Activated naive CD4-positive, alpha-beta T cell treated with Interleukin-2 at 50 U/mL for 16 hours (primary cell): ENCODE measurements at places on chromosomes 5 and 9.

- no peak for DNase-seq
Measured at GRCh38 chr9:130498298-130498917, 53.6 kb downstream of the ASS1 start.

DNA sequence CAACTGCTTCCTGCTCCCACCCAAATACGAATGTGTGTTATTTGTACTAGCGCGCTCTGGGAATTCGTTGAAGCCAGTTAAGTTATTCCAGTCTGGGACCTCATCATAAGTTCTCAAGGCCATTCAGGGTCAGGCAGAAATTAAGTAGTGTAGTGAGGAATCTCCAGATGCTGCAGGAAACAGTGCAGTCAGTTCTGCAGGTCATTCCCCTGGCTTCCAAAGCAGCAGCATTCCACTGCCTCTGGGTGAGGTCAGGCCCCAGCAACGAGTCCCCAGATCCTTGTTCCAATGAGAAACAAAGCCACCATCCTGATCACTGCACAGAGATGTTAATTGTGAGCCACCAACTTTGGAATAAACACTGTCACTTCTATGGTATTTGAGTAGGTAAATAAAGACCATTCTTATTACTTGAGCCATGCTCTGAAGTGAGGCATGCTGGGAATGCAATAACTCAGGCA, 33.1 kb downstream of the SVEP1 start:
- no peak for DNase-seq

DNA sequence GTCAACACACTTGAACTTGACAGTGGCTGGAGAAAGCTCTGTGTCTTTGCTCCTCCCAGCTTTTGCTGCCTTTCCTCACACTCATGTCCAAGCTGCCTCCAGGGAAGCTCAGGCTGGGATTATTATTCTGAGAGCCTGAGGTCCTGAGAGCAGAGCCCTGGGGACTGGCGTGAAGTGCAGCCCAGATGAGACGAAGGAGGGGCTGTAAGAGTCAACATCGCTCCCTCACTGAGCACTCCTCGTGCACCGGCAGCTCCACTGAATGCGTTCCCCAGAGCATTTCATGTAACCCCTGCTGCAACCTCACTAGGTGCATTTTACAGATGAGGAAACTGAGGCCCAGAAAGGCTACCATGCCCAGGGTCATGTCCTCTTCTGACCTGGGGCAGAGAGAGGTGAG, 63.5 kb upstream of the PHYKPL start:
- DNase-seq = no peak

GRCh38 chr9:33852216-33852826, 35.4 kb downstream of the UBE2R2 start:
- peak; percentile 54 for DNase-seq

- DNase-seq = no peak
Measured at GRCh38 chr5:139641116-139642080, 6.8 kb upstream of the CXXC5 start.

DNA sequence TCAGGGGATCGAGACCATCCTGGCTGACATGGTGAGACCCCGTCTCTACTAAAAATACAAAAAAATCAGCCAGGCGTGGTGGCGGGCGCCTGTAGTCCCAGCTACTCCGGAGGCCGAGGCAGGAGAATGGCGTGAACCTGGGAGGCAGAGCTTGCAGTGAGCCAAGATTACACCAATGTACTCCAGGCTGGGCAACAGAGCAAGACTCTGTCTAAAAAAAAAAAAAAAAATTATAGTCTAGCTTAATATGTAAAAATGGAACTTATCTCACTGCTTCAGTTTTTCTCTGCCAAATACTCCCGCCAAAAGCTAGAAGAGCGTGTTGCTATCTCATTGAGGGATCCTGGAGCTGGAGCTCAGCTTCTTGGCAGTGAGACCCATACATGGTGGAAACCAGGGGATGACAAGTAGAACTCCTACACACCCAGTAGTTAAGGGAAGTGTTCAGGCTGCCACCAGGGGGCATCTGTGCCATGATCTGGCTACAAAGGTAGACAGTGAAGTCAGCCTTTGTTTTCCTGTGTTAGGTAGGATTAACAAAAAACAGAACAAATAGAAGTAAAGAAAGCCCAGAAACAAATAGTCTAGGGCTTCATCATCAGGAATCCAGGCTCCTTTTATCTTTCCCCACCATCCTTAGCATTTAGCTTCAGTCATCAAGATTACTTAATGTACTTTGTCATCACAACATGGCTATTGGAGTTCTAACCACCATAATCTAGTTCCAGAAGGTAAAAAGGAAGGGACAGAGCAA, 33.6 kb upstream of the GLIPR2 start:
- DNase-seq = peak; percentile 89

GRCh38 chr5:111795142-111795541, 38.1 kb upstream of the NREP start:
- no peak for DNase-seq

- no peak for DNase-seq
Measured at GRCh38 chr5:74026310-74026709, 400.3 kb downstream of the ARHGEF28 start.

DNA sequence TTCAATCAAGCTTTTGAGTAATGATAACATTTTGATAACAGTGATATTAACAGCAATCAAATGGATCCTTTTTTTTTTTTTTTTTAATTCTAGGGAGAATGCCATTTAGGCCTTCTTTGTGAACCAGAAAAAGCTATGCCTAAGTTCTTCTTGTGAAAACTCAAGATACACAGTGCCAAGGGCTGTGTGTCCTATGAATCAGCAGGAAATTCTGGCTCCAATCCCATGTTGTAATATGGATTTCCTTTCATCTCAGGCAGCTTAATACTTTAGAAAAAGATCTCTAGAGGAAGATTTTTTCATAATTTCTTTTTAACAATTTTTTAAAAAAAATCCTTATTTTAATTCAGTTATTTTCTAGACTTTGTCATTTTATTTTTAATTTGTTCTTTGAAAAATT, 96.1 kb downstream of the NUDT12 start:
- DNase-seq = no peak

DNA sequence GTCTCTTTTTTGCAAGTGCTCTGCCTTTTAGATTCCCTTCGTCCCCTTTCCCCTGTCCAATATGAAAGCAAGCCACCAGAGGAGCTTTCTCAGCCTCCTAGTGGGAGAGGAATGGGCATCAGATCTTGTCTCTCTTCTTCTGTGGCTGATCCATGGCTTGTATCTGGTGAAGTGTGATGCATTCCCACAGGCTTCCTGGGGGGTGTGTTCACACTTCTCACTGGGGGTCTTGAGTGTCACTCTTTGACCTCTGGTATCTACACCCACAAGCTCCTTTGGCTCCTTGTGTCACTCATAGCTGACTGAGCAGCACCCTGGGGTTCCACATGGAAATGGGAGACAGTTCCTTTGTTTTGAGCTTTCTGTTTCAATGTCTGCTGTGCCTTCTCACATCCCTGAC, 411.5 kb downstream of the GADD45G start:
- DNase-seq = no peak

GRCh38 chr5:159449925-159450324, 119.6 kb upstream of the IL12B start:
- no peak for DNase-seq

DNA sequence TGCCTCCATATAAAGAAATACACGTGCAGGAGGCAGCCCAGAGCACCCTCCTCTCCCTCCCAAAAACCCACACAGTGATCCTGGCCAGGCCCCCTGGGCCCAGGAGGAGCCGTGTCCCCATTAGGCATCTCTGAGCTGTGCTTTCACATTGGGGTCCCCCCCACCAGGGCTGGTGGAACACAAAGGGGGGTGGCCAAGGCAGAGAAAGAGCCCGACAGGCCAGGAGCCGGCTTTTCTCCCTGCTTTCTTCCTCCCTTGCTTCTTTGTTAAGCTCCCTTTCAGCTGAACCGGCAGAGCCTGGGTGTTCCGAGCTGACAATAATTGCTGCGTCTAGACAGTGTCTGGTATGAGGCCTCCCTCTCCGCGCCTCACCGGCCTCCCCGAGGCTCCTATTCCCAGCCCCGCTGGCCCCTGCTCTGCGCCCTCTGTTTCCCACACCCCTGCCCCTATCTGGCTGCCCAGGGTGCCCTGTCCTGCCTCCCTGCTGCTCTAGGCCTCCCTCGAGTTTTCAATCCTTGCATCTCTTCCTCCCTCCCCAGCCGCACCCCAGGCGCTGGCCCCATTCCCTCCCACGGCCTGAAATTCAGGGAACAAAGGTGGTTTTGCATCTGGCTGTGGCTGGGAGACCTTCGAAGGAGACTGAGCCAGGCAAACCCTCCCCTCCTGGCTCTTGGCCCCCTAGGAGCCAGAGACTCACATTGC, 120.6 kb downstream of the C9orf50 start:
- DNase-seq = no peak

DNA sequence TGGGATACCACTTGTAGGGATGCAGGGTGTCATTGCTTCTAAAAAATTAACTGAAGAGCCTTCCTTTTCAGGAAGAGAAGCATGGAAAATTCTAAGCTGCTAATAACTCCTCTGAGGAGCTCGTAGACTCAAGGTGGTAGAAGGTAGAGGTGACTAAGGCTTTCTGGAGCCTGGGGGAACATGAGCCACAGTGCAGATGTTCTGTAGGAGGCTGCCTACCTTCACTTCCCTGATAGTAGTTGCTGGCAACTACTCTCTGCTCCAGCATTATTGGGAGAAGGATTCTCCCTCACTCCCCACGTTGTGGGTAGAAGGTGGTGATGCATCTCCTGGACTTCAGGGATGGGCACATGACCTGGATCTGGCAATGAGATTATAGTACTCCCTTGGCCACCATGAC, 86.7 kb upstream of the STARD4 start:
- no peak for DNase-seq

- DNase-seq = no peak
Measured at GRCh38 chr5:30849931-30850710, 343.4 kb upstream of the CDH6 start.

- no peak for DNase-seq
Measured at GRCh38 chr9:119313846-119314245, 55.4 kb downstream of the BRINP1 start.

DNA sequence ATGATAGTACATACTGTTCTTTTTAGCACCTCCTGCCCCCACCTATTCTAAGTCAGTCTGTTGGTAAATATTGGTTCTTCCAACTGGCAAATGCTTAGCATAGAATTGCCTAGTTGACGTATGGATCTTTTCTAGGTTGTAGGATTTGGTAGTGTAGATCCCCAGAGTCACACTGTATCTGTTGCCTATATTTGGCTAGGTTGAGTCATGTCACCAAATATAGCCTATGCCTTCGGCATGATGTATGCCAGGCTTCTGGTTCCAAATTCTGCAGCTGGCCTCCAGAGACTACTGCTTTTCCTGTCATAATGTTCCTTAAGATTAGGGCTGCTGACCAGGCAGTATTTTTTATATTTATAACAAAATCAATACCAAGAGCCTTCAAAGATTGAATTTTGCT, 38.2 kb downstream of the CPEB4 start:
- DNase-seq = no peak

DNA sequence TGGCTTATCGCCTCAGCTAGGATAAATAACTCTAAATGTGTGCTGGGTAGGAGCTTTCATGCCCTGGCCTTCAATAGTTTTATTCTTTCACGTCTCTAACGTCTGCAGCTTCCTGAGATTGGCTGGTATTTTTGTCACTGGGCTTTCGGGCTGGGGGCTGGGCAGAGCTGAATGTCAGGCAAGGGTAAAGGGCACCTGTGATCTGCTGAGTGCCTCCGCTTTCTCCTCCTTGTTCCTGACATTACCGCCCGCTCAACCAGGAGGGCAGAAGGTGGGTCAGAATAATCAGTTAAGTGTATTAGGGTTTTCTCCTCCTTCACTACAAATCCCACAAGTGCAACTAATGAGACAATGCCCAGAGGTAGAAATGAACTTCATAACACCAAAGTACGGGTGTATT, 216.6 kb downstream of the TSSK1B start:
- DNase-seq = no peak

- DNase-seq = no peak
Measured at GRCh38 chr5:123690821-123691220, 178.8 kb downstream of the CSNK1G3 start.

- DNase-seq = no peak
Measured at GRCh38 chr9:73871636-73872035, 625.5 kb upstream of the RORB start.

GRCh38 chr9:93297659-93298497, 113.9 kb downstream of the WNK2 start:
- no peak for DNase-seq

DNA sequence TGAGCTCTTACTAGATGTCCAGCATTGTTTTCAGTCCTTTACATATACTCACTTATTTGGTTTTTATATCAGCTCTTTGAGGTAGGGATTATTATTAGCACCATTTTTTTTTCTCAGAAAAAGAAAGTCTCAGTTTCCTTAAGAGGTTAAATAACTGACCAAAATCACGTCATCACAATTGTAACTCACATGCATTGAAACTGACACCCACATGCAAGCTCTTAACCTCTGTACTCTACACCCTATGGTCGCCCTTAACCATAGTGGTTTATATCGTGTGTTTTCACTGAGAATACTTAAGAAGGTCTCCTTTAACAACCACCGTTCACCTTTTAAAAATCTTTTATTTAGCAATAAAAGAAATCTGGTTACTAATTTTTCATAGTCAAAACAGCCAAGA, 61.0 kb downstream of the PRDM6 start:
- DNase-seq = no peak

DNA sequence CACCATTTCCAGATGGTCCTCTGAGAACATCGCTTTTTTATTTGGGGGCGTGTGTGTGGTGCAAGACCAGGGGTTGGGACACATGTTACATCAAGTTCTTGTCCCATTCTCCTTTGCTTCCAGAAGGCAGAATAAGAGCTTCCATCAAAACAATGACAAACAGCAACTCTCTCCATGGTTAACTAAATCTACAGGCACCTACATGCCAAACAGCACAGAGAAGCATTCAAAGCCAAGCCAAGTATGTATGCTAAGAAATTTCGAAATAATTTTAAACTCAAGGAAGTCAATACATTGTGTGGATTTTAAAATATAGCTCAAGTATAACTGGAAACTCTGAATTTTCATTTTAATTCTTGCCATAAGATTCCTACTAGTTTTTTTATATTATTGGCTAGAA, 105.6 kb downstream of the SEC61B start:
- DNase-seq = no peak
